Activated CD4-positive, CD25-positive, alpha-beta regulatory T cell (primary cell): ENCODE measurements at places on chromosomes 5 and 9.

- peak; percentile 47 for DNase-seq
Measured at GRCh38 chr5:180353048-180353979, at the start of gene GFPT2. Gene GFPT2 (minus strand): TSS chr5:180353336. CDS start chr5:180353217, 119 bp downstream.

DNA sequence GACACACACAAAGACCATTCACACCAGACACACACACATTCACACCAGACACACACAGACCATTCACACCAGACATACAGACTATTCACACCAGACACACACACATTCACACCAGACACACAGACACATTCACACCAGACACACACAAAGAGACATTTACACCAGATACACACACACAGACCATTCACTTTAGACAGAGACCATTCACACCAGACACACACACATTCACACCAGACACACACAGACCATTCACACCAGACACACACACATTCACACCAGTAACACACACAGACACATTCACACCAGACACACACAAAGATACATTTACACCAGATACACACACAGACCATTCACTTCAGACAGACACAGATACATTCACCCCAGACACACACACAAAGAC is 29.0 kb upstream of the FCN1 start:
- DNase-seq, result no peak

DNA sequence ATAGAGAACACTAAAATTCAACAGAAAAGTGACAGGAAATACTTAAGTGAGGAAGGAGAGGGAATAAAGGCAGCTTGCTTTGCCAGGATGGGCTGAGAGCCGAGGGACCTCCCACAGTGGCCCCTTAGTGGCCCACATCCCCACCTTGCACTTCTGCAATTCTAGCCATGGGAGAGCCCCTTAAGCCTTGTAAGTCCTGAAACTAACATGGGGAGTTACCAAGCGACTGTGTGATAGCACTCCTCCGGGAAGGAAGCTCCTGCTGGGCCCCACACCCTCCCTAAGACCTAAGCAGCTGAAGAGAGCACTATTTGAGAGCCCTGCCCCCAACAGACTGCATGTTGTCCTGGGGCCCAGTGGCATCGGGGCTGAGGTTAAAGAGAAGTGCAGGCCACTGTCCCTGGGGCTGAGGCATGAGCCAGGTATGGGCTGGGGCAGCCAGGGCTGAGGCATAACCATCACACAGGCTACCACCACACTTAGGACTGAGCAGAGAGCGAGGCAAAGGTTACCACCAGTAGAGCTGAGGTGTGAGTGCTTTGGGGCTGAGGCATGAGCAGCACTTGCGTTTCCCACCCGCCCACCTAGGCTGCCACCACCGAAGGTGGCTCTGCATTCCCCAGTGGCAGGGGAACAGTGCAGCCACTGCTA is 301.8 kb upstream of the TRPC7 start:
- DNase-seq, result no peak

- DNase-seq, result no peak
Measured at GRCh38 chr5:1446602-1447343, 1.5 kb upstream of the SLC6A3 start.

DNA sequence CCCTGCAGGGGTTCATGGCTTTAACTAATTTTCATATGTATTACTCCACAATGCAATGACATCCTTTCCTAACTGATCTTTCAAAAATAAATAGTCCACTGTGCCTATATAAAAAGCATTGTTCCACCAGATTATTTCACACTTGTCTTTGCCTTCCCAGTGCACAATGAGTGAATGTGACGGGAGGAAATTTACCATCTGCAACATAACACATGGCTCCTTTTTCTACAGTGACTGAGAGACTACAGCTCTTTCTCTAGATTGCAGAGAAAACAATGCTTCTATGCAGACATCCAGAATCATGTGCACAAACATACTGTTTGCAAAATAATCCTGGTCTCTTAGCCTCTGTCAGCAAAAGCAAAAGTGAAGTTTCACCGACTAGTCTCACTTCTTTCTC is 483.7 kb upstream of the PIK3R1 start:
- DNase-seq, result no peak

GRCh38 chr5:38556599-38557307 is at the start of gene LIFR:
Gene LIFR (minus strand): TSS chr5:38556646. CDS start chr5:38530647, 25,999 bp downstream.
- DNase-seq, result no peak

DNA sequence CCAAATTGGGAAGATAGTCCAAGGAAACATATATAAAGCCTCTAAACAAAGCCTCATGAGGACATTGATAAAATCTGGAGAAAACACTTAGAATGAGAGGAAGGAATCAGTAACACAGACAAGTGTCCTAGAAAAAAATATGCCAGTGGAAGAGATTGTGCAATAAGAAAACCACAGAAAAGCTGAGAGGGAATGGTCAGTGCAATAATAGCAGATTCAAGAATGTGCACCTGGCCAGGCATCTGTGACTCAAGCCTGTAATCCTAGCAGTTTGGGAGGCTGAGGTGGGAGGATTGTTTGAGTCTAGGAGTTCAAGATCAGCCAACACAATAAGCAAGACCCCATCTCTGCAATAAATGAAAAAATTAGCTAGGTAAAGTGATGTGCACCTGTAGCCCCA is 691.2 kb upstream of the CDH6 start:
- no peak for DNase-seq

DNA sequence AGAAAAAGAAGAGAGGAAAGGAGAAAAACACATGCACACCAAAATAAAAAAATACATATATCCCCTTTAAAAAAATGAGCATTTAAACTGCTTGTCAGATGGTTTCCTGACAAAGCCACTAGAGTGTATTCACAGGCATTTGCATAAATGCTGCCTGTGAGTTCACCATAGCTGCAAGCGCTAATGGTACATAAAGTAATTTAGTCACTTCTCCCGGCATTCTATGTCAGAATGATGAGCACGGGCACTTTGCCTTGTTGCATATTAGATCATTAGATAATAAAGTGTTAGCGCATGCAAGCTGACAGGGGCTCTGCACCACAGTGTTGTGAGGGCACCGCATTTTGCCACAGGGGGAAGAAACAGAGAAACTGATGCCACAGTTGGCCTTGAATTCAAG is 280.6 kb downstream of the EBF1 start:
- DNase-seq, result no peak

- DNase-seq, result no peak
Measured at GRCh38 chr5:78618303-78618702, 30.3 kb downstream of the LHFPL2 start.

GRCh38 chr9:95725045-95725444 is 150.4 kb upstream of the ERCC6L2 start:
- DNase-seq, result no peak

- no peak for DNase-seq
Measured at GRCh38 chr5:139969318-139969717, 73.8 kb downstream of the NRG2 start.

GRCh38 chr5:36733183-36733582 is 126.8 kb downstream of the SLC1A3 start:
- no peak for DNase-seq

- no peak for DNase-seq
Measured at GRCh38 chr5:65695162-65695755, 26.6 kb downstream of the SGTB start.

DNA sequence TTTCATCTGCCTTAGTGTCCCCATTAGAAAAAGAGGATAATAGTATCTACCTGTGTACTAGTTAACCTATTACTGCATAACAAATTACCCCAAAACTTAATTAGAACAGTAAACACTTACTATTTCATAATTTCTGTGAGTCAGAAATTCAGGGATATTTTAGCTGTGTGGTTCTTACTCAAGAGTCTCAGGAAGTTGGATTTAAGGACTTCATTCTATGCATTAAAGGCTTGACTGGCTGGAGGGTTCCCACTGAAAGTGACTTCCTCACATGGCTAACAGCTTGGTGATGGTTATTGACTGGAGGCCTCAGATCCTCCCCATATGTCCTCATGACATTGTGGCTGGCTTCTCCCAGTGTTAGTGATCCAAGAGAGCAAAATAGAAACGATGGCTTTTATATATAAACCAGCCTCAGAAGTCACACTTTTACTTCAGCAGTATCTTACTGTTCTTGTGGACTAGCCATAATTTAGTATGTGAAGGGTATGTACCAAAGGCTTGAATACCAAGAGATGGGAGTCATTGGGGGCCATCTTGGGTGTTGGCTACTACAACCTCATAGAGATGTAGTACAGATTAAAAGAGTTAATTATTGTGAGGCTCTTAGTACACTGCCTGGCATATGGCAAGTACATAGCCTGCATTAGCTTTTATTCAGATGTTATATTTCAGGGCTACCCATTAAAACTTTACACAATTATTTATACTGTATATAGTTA is 9.9 kb downstream of the RAD23B start:
- no peak for DNase-seq

- no peak for DNase-seq
Measured at GRCh38 chr9:90105773-90106172, 501.0 kb downstream of the GADD45G start.

GRCh38 chr9:109989296-109989695 is 209.3 kb downstream of the PALM2AKAP2 start:
- DNase-seq, result no peak

GRCh38 chr9:76921165-76921564 is 15.3 kb upstream of the PRUNE2 start:
- DNase-seq, result no peak
